Cortex of kidney (tissue), 1 donor: ENCODE measurements at places on chromosomes 3 and 15.

- no peak for DNase-seq
Observed at GRCh38 chr3:9078561-9079240, 115.4 kb upstream of the RAD18 start.

DNA sequence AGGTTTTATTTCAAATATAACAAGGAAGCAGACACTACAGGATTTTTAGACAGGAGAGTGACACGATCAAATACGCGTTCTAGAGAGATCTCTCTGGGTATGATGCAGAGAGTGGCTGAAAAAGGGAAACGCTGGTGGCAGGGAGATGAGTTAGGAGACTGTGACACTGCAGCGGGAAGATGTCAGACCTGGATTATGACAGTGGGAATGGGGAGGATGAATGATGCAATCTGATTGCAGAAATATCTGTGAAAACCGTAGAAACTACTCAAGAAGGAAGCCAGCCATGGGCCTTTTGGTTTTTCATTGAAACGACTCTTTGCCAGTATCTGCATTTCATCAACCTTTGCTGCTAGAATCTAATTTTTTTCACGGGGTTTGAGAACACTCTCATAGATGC, 157.9 kb downstream of the FAM43A start:
- no peak for DNase-seq

- no peak for DNase-seq
Observed at GRCh38 chr3:133915685-133916658, 20.3 kb upstream of the RAB6B start.

DNA sequence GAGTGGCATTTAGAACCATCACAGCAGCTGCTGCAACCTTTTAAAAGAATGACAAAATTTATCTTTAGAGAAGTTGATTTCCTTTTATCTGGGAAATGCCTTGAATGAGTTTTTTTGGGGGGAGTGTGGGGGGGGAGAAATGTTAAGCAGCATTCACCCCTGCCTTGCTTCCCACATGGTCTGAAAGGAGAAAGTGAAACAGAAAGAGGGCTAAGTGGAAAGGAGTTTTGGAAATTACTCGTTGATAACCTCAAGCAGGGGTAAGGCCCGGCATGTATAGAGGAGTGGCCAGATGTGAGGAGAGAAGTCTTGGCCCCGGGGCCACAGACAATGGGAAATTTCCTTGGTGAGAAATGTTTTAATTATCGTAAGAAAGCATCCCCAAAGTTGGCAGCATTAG, 23.5 kb downstream of the B3GALNT1 start:
- no peak for DNase-seq

DNA sequence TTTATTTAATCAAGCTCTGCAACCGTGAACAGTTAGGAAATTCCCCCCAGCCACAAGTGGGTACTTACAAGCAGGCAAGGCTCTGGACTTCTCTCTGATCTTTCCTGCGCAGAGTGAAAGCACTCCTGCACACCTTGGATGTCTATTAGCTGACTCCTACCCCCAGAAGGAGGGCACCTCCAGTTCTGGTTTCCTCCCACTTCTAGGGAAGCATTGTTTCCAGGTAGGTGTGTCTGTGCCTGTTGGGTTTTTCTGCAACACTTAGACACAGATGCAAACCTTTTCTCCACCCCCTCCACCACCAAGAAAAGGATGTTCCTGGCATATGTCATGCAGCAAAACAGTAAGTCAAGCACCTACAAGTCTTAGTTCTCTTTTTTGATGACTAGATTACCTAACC, at the start of gene ZBED2:
Gene ZBED2, minus strand, starts transcription at position 115 of the 400 bp plus-strand sequence. CDS start 1,145 bp downstream, outside the sequence.
- no peak for DNase-seq

- no peak for DNase-seq
Observed at GRCh38 chr3:195532834-195533233, 10.3 kb downstream of the PPP1R2 start.

DNA sequence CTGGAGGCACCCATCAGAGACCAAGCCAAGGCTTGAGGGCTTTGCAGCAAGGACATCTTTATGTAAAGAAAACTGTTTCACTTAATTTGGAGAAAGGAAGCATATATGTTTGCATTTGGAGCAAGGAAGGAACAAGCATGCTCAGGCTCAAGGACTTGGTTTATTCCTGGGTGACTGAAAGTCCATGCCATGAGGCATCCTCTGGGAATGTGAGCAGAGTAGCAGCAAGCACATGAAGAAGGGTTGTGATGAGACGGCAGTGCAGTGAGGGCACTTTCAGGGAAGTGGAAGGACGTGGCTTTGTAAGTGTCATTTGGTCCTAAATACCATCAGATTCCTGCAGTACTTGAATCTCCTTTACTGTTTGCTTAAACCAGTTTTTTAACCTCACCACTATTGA, 26.8 kb downstream of the POLG start:
- DNase-seq = no peak

DNA sequence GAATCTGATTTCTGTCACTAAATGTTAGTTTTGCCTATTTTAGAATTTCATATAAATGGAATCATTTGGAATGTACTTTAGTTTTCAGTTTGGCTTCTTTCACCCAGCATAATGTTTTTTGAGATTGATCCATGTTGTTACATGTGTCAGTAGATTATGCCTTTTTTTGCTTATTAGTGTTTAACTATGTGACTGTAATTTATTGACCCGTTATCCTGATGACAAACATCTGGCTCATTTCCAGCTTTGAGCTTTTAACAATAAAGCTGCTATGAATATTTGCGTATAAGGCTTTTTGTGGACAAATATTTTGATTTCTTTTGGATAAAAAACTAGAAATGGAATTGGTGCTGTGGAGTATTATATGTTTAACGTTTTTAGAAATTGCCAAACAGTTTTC, 254.5 kb upstream of the CFAP20DC start:
- DNase-seq = no peak

DNA sequence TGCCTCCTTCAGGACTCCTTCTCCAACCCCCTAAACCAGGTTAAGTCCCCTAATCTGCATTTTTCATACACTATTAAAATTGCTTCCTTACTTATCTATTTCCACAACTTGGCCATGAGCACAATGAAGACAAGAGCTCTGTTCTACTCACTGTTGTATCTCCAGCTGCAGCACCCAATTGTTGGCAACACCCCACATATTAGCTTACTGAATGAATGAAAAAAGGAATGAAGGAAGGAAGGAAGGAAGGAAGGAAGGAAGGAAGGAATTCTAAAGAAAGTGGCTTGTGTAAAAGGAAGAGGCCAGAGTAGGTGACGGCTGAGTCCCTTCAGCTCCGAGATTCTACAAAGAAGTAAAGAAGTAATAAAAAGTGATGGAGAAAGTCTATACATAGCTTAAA, 444.7 kb downstream of the ERC2 start:
- no peak for DNase-seq

- no peak for DNase-seq
Observed at GRCh38 chr3:15217841-15218267, 11.8 kb downstream of the CAPN7 start.
